ENCODE measurements at places on chromosomes 16 and 17. TPM values are rescaled to one million over a fixed set of nuclear protein-coding genes. Genes with fewer than 3 reads are reported as not detected.

Gene SUZ12
- polyA plus RNA-seq = 7.7 TPM

DNA sequence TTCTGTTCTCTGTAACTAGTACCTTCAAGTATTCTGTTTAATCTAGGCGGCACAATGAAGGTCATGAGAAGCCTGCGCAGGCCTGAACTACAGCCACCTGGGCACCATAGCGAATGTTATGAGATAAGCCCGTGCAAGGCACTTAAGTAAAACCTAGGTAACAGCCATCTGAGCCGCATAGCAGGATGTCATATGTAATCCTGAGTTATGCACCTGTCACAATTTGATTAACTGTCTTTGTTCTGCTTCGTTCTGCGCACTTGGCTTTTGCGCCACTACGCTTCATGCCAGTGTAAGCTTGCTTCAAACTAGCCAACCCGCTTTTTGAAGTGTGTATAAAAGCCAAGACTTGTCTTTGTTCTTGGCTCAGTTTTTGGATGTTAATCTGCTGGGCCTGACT lies 449.8 kb downstream of the KCNJ18 start:
- H3K27me3 ChIP-seq = 0 out of 2 replicates have a peak, but pooled peaks cover 6% of the 10 kb centered on the region
- H3K27ac ChIP-seq = no peak overlapping the region
- no peak for DNase-seq
- no peaks in the 10 kb centered on the region for H3K4me1 ChIP-seq
- H3K36me3 ChIP-seq = no peaks in the 10 kb centered on the region

- DNase-seq = no peak
- no peak overlapping the region for H3K4me3 ChIP-seq
- peaks cover 32% of the 10 kb centered on the region for H3K36me3 ChIP-seq
- peak overlapping the region; percentile 54 for H3K27ac ChIP-seq
- H3K27me3 ChIP-seq = no peaks in the 10 kb centered on the region
- peaks cover 14% of the 10 kb centered on the region for H3K4me1 ChIP-seq
Measured at GRCh38 chr16:67571981-67572431, 9.7 kb downstream of the CTCF start.

Gene C17orf78
- not detected for polyA plus RNA-seq

DNA sequence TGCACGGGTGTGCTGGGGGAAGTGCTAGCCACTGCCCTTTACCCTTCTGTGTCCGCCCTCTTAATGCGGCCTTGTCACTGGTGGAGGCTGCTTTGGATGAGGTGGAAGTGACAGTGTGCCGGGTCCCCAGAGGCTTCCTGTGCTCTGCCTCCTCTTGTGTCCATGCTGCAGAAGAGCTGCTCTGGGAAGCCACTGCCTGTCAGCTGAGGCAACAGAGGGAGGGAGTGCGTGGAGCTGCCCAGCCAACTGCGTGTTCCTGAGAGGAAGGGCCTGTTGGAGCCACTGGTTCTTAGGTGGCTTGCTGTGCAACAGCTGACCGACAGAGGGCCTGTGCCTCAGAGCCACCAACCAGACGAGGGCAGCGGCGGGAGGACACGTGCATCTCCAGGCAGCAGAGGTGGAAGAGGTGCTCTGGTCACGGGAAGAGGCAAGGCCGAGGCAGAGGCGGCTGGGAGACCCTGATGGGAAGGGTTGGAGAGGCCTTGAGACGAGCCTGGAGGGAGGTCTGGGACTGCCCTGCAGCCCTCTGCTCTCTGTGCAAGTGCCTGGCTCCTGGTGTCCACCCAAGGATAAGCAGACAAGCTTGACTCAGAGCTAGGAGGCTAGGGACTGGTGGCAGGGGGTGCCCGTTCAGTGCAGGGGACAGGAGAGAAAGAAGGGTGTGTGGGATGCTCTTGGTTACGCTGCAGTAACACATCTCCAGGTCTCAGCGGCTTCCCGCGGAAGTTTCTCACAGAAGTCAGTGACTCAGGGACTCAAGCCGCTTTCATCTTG lies 25.4 kb downstream of the B9D1 start:
- no peaks in the 10 kb centered on the region for H3K27me3 ChIP-seq
- H3K4me1 ChIP-seq = peaks cover 5% of the 10 kb centered on the region
- no peak overlapping the region for H3K27ac ChIP-seq

Gene MT1A
- 3.5 TPM for polyA plus RNA-seq

DNA sequence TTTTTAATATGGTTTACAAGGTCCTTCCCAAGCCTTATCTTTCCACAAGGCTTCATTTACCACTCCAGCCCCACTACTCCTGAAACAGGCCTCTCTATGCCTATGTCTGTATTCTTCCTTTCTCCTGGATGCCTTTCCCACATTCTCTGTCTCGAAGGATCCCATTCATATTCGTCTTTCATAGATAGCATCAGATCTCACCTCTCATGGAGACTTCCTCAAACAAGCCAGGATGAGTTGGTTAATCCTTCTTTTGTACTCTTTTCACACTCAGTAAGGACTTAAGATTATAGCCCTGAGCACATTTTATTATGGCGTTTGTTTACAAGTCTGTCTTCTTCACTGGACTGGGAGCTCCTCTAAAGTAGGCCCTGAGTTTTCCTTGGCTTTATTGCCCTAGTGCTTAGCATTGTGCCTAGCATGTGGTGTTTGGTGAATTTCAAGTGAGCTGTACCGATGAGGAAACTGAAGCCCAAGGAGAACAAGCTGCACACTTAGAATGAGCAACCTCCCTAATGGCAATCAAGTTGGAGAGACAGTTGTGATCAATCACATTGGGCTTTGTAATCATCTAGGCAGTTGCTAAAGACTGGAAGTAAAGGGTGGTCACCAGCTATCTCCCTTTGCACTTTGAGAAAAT lies 10.0 kb upstream of the TBX4 start:
- H3K4me3 ChIP-seq = no peak overlapping the region
- H3K27me3 ChIP-seq = no peaks in the 10 kb centered on the region
- no peak overlapping the region for H3K27ac ChIP-seq
- no peaks in the 10 kb centered on the region for H3K4me1 ChIP-seq
- no peak for DNase-seq

- no peak for DNase-seq
- no peak overlapping the region for H3K27ac ChIP-seq
- peaks cover 4% of the 10 kb centered on the region for H3K27me3 ChIP-seq
- no peaks in the 10 kb centered on the region for H3K36me3 ChIP-seq
- no peak overlapping the region for H3K4me3 ChIP-seq
- no peaks in the 10 kb centered on the region for H3K4me1 ChIP-seq
Measured at GRCh38 chr17:15342460-15342859, 1.1 kb upstream of the TEKT3 start.

GRCh38 chr16:63059676-63060075 lies 1023.4 kb upstream of the CDH8 start:
- H3K4me1 ChIP-seq = no peaks in the 10 kb centered on the region
- no peak for DNase-seq
- no peak overlapping the region for H3K4me3 ChIP-seq
- no peaks in the 10 kb centered on the region for H3K36me3 ChIP-seq
- H3K27ac ChIP-seq = no peak overlapping the region

GRCh38 chr17:63445571-63445953 lies 544 bp downstream of the CYB561 start:
- H3K4me3 ChIP-seq = peak overlapping the region; percentile 56
- no peaks in the 10 kb centered on the region for H3K27me3 ChIP-seq
- 0 out of 2 replicates have a peak overlapping the region, but pooled peaks have one; percentile 19 for H3K27ac ChIP-seq

Gene PPP1R27
- polyA plus RNA-seq = 0.07 TPM

- no peak within 1 kb of the TSS for H3K27ac ChIP-seq
- H3K36me3 ChIP-seq = no peaks in the 10 kb centered on the region
- no peaks in the 10 kb centered on the region for H3K27me3 ChIP-seq
- DNase-seq = peak; percentile 85
- peak within 1 kb of the TSS; percentile 63 for H3K4me3 ChIP-seq
- peaks cover 14% of the 10 kb centered on the region for H3K4me1 ChIP-seq
Measured at GRCh38 chr17:48037036-48037837, at the start of gene COPZ2. Gene COPZ2 (minus strand): TSS chr17:48037797. CDS start chr17:48037777, 20 bp downstream.

GRCh38 chr16:21994856-21995465 lies 6.0 kb downstream of the PDZD9 start:
- no peak for DNase-seq
- H3K4me3 ChIP-seq = no peak overlapping the region
- H3K4me1 ChIP-seq = no peaks in the 10 kb centered on the region
- H3K27ac ChIP-seq = no peak overlapping the region
- no peaks in the 10 kb centered on the region for H3K36me3 ChIP-seq

DNA sequence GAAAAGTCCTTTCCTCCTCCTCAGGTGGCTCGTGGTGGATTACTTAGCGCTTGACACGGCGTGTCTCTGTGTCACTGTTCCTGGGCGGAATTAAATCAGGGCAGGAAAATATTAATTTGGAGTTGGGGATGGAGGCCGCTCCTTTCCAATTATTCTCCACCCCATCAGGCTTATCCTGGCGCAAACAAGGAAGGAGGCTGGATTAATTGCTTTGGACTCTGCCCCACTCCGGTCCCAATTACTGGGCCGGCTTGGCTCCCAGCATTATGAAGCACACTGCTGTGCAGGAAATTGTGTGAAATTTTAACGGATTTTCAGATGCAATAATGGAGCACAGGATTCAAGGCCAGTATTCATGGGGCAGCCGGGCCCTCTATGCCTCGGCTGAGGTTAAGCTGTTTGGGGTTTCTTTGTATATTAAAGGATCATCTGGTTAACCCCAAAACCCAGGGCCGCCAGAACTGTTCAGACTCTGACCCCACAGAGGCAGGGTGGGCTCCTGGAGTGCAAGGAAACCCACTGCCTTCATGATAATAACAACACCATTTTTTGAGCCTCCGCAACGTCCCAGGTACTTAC lies 87.8 kb downstream of the MRM1 start:
- H3K4me3 ChIP-seq = no peak overlapping the region
- H3K27ac ChIP-seq = no peak overlapping the region

Gene ACTG1
- 7,871 TPM for polyA plus RNA-seq

GRCh38 chr17:38604479-38605403 lies 1.0 kb downstream of the SRCIN1 start:
- no peak overlapping the region for H3K27ac ChIP-seq
- no peaks in the 10 kb centered on the region for H3K4me1 ChIP-seq
- no peaks in the 10 kb centered on the region for H3K36me3 ChIP-seq
- peak overlapping the region; percentile 60 for H3K4me3 ChIP-seq
- no peaks in the 10 kb centered on the region for H3K27me3 ChIP-seq

GRCh38 chr16:50267151-50267631 lies 840 bp downstream of the ADCY7 start:
- no peak overlapping the region for H3K4me3 ChIP-seq
- H3K36me3 ChIP-seq = no peaks in the 10 kb centered on the region
- peaks cover 37% of the 10 kb centered on the region for H3K4me1 ChIP-seq
- H3K27ac ChIP-seq = peak overlapping the region; percentile 82
- no peaks in the 10 kb centered on the region for H3K27me3 ChIP-seq

- no peaks in the 10 kb centered on the region for H3K36me3 ChIP-seq
- no peaks in the 10 kb centered on the region for H3K4me1 ChIP-seq
- no peak overlapping the region for H3K27ac ChIP-seq
- no peak for DNase-seq
Measured at GRCh38 chr16:81421536-81421935, 23.1 kb upstream of the CMIP start.

DNA sequence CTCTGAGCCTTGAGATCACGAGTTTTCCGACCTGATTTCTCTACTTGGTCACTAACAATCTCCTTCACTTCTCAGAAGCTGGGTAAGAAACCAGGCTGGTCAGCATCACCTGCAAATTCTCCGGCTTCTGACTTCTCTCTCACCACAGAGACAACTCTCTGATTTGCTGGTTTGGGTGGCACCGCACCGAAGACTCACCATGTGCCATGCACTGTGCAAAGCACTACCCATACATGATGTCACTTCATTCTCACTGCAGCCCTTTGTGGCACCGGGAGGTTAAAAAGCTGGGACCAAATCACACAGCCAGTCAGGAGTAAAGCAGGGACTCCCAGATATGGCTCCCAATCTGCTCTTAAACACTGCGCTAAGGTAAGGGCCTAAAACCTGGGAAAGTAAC lies 647 bp downstream of the VAC14 start:
- H3K4me3 ChIP-seq = peak overlapping the region; percentile 89
- H3K27ac ChIP-seq = peak overlapping the region; percentile 22
- DNase-seq = no peak
- peaks cover 5% of the 10 kb centered on the region for H3K36me3 ChIP-seq
- peaks cover 1% of the 10 kb centered on the region for H3K4me1 ChIP-seq

GRCh38 chr17:67244431-67245072 lies 444 bp downstream of the HELZ start:
- H3K27me3 ChIP-seq = no peaks in the 10 kb centered on the region
- peaks cover 19% of the 10 kb centered on the region for H3K36me3 ChIP-seq
- peak; percentile 83 for DNase-seq
- H3K4me3 ChIP-seq = peak overlapping the region; percentile 92

DNA sequence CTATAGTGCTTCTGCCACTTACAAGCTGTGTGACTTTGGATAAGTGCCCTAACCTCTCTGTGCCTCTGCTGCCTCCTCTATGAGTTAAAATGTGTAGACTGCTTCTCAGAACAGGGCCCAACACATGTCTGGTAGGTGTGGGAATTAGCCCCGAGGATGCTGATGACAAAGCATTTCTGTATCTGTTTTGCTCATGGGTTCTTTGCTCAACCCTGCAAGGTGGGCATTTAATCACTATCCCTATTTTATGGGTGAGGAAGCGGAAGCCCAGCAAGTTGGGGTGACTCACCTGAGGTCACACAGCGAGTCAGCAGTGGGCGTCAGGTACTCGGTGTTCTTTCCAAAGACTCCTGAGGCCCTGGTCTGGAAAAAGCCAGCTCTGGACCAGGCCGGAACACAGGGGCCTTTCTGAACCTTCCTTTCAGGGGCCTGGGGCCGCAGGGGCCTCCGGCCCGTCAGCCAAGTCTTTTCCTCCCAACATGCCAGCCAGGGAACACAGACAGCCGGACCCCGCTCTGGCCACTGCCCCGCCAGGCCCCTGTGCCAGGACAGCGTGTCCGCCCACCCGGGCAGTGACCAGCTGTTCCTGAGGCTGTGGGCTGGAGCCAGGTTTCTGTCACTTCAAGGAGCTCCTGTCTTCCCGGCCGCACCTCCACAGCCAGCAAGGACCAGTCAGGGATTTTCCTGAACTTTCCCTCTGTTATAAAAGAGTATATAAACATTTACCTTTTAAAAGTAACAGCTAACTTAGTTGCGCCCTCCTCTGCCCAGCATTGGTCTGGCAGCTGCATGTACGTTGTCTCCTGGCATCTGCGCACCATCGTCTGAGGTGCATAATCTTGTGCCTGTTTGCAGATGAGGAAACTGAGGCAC lies 62.5 kb downstream of the SREBF1 start:
- no peaks in the 10 kb centered on the region for H3K27me3 ChIP-seq
- DNase-seq = no peak
- H3K27ac ChIP-seq = no peak overlapping the region
- no peaks in the 10 kb centered on the region for H3K36me3 ChIP-seq
- no peaks in the 10 kb centered on the region for H3K4me1 ChIP-seq

Data from SK-N-SH (cell line).